K562 (cell line): ENCODE measurements at places on chromosomes 2 and 18.

DNA sequence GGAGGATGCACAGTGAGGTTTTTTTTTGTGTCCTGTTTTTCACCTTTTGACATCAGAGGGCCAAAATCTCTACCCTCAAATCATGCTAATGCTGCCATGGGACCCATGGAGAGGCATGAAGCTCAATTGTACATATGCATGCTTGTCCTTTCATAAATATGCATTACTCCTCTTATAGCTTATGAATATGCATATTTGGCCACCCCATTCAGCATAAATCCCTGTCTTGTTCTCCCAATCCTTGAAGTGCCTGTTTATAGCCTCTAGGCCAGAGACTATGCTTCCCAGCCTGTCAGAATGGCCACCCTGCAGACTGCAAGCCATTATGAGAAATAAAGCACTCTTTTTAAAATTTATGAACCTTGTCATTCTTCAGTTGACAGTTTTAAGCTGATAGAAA, 696.4 kb upstream of the ZNF804A start:
- DNase-seq = no peak

DNA sequence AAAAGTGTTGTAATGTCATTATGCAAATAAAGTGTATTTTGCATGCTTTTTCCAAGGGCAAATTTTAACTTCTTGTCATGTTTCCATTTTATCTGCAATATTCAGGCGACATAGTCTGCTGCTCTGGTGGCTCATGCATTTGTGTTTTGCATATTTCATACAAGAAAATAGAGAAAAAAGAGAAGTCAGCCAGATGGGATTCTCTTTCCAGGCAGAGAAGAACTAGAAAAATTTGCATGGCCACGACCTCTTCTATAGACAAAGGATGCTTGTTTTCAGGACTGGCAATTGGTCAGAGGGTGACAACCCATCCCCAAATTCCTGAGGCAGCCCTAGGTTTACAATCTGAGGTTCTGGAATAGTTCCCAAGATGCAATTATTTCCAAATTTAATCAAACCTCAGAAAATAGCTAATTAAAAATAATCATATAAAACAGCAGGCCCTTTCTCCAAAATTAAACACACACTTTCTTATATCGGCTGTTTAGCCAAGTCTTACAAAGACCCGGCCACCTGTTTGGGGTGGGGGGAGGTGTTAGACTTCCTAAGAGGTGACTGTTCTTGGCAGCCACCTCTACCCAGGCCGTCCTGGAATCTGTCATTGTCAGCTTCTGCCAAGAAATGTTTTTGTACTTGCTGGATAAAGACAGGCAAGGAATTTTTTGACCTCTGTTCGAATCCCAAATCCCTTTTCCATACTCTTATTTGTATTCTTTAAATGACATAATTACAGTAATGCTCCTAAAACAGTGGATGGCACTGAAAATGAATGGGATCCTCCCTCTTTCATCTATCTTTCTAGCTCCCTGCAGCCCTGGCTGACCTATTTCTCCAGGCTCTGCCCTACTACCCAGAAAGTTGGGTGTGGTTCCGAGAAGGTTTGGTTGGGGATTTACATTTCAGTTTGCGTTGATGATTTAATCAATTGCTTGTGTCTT, 20.8 kb upstream of the SOS1 start:
- DNase-seq = peak; percentile 48

DNA sequence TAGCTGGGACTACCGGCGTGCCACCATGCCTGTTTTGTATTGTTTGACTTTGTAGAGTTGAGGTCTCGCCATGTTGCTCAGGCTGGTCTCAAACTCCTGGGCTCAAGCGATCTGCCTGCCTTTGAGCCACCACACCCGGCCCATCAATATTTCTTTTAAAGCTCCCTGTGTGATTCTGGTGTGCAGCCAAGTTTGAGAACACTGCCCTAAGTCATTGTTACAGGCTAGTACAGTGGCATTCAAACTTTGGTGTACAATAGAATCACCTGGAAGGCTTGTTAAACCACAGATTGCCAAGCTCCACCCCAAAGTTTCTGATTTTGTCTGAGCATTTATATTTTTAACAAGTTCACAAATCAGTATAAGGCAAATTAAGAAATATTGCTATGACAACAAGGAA, 99.9 kb downstream of the RBBP8 start:
- no peak for DNase-seq

DNA sequence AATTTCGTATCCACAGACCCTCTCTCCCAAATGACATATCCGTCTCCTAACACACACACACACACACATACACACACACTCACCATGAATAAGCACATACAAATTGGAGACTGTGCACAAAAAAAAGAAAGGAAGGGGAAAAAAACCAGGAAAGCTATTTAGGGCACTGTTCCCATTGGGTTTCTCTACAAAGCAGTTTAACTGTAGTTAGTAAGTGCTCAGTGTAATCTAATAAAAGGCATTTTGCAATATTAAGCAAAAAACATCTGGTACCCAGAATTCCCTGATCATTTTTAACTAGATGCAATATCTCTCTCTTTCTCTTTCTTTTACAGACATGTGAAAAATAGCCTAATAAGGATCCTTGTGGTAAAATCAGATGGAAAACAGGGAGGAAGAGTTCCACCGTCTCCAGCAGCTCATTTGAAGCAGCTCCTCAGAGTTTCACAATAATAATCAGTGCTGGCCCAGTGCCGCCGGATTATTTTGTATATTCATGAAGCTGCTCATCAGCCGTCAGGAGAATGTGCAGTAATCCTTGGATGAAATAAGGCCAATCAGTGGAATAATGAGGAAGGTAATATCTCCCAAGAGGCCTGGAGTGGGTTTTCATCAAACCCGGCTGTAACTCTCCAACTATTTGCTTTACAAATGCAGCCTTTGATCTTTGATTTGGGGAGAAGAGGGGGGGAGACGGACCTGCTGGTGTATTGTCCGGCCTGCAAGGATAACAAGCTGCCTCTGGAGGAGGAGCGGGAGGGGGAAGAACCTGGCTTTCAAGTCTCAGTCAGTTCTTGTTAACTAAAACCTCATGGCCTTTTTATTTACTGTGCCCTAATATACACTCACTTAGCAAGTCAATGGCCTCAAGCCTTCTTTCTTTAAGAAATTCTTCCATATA, 227.6 kb upstream of the SMIM21 start:
- no peak for DNase-seq

- no peak for DNase-seq
Observed at GRCh38 chr2:228848638-228849037, 422.4 kb downstream of the PID1 start.

DNA sequence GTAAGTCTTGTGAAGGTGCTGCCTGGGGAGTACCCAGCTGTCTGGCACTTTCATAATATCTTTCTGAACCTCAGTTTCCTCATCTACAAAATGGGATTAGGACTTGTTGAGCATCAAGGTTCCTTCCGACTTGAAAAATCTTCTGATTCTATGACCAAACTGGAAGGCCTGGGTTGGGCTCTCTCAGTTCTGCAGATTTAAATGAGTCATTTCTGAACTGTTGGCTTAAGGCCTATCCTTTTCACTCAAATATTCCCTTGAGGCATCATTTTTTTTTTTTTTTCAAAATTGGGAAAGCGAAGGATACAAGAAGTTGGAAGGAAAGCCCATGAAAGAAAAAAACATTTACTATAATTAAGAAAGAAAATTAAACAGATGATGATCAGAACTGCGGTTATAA, 40.8 kb upstream of the CYP1B1 start:
- DNase-seq = no peak

DNA sequence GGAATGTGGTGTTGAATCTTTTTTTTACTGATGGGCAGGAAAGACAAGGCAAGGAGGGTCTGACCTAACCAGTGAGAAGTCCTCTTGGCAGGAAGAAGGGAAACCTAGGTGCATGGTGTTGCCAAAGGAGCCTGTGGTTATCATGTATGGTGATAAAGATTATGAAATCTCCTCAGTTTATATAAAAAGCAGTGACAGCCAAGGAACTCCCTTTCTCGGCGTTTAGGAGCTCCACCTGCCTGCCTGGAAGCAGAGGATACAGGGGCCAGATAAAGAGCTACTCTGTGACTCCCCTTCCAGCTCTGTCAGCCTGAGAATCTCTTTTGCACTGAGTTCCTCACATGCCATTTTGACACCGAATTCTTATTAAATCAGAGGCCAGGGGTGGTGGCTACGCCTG, 26.1 kb downstream of the COLEC12 start:
- DNase-seq = no peak

DNA sequence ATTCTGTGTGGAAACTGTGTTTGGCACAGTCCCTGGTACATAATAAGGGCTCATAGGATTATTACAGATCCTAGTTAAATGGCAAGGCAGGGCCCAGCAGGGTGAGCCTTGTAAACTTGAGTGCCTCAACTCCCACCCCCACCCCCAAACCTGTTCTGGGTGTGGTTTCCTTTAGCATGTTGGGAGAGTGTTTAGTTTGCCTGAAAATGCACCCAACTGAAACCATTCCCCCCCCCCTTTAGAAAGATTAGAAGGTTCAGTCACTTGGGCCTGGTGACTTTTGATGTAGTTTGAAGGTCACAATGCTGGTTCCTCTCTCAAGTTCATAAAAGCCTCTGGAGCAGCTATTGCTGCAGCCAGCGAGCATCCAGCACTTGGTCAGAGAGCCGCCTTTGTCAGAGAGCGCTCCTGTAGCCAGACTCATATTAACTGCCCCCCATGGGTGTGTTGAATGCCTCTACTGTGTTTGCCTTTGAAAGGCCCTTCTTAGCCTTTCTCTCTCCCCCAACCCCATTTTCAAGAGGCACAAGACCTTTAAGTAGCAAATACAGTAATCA, 113.7 kb downstream of the SPTBN1 start:
- DNase-seq = no peak

GRCh38 chr2:5777131-5777535, 84.9 kb downstream of the SOX11 start:
- no peak for DNase-seq

DNA sequence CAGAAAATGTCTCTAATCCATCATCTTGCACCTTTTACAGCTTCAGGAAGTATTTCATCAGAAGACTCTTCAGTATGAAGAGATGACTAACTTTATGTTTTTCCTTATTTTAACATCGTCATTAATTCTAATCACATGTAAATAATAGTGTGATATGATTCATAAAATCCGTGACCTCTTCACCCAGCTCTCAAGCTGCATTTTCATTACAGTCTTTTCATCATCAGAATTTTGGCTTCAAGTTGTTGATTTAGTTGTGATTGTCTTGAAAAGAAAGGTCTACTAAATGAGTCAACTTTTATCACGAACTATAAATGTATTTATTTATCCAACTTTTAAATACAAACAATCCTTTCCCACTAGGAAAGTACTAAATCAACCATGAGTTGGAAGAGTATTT, 410.3 kb downstream of the LRP1B start:
- DNase-seq = no peak

GRCh38 chr2:24181849-24182248, 7.0 kb downstream of the FAM228A start:
- DNase-seq = no peak

- DNase-seq = no peak
Observed at GRCh38 chr2:94758546-94758945, 112.7 kb upstream of the TEKT4 start.

- DNase-seq = no peak
Observed at GRCh38 chr2:165895974-165896373, 57.6 kb downstream of the TTC21B start.

GRCh38 chr18:79197531-79197930, 128.3 kb downstream of the ATP9B start:
- DNase-seq = no peak

DNA sequence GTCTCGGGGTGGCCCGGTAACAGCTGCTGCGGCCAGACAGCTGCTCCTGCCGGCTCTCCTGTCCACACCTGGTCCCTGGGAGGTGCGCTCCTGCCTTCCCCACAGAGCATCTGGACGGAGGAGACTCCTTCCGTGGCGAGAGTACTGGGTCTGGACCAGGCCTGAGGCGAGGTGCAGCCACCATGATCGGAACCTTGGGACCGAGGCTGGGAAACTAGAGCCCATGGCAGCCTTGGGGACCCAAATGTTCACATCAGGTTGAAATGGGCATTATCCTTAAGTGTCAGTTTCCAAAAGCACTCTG, 628 bp downstream of the GIGYF2 start:
- DNase-seq = no peak

- DNase-seq = no peak
Observed at GRCh38 chr18:10544093-10544748, 18.4 kb downstream of the NAPG start.

GRCh38 chr2:175457895-175458448, 276.5 kb upstream of the ATP5MC3 start:
- DNase-seq = no peak

DNA sequence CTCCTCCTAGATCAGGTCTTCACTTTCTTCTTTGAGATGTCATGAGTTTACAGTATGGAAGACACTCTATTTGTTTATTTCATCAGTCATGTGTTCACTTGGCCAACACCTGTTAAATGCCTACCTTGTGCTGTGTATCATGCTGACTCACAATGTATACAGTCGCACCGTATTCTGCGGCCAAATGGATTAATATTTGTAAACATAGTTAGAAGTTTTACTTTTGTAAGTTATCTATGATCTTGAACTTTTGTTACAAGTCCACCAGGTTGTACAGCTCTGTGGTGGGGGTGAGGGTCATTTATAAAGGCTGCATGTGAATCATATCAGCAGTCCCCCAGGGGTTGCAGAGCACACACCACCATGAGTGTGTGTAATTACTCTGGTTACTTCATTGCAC, 408.7 kb upstream of the NRP2 start:
- DNase-seq = no peak

GRCh38 chr2:168015274-168015953, 232.0 kb downstream of the STK39 start:
- no peak for DNase-seq

GRCh38 chr18:48594471-48595094, 55.8 kb downstream of the CTIF start:
- no peak for DNase-seq

DNA sequence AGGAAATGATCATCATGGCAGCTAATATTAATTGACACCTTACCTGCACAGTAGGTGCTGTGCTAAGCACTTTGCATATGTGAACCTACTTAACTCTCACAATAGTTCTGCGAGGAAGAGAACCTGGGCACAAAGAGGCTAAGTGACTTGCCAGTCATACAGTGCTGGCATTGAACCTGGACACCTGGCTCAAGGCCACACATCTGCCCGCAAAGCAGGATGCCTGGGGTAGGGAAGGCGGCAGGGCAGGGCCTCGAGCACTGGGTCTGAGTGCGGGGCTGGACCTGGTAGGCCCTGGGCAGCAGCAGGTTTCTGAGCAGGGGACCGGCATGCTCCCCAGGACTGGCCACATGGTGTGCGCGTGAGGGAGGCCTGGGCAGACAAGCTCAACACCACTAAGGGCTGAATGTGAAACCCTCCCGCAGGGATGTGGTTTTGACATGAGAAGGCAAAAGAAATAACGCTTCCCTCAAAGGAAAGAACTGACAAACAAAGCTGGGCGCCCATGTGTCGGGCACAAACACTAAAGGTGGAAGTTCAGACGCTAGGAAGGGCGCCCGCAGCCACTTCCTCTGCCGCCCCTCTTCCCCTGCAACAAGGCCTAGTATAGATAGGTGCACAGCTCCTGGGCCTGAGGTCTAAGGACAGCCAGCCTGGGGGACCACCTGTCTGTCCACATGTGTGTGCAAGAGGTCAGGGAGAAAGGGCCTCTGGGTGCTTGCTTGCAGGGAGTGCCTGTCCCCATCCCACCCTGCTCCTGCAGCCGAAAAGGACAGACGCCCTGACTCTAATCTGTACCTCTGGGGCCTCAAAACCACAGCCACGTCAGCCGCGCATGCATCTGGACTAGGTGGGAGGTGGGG, 92.5 kb downstream of the ZFP36L2 start:
- no peak for DNase-seq

GRCh38 chr2:182706751-182707150, 9.3 kb upstream of the DNAJC10 start:
- no peak for DNase-seq

- DNase-seq = no peak
Observed at GRCh38 chr2:231386446-231386845, 9.1 kb upstream of the B3GNT7 start.

GRCh38 chr2:66457545-66457944, 22.6 kb downstream of the MEIS1 start:
- DNase-seq = no peak
